Activated CD8-positive, alpha-beta memory T cell treated with anti-CD3 and anti-CD28 coated beads for 4 hours (primary cell): ENCODE measurements at places on chromosomes 2 and 18.

- DNase-seq: no peak
Measured at GRCh38 chr2:191298306-191298705, 53.1 kb downstream of the MYO1B start.

DNA sequence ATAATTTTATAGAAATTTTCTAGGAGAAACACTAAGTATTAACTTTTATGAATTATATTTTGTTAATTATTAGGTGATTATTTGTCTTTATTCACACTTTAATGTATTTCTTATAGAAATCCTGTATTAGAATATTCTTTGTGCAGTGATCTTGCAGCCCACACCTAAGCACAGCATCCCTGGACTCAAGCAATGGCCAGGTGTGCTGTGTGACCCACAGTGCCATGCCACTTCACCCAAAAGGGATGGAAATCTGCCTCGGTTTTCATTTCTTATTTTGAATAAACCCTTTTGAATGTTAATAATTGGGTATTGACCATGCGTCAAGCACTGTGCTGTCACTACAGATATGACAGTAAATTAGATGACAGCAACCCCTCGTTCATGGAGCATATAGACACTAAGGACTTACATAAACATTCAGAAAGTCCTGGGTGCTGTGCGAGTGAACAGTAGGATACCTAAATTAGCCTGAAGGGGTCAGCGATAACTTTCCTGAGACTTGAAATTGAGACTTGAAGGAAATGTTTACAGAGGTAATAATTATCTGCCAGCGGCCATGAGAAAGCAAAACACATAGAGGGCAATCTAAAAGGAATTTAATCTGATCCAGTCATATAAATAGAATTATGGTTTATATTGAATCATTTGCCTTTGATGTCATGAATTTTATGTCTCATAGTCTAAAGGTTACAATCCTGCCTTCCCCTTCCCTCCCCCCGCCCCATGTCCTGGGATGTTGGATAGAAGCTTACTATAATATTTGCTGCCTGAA, 52.7 kb upstream of the CALCRL start:
- no peak for DNase-seq

DNA sequence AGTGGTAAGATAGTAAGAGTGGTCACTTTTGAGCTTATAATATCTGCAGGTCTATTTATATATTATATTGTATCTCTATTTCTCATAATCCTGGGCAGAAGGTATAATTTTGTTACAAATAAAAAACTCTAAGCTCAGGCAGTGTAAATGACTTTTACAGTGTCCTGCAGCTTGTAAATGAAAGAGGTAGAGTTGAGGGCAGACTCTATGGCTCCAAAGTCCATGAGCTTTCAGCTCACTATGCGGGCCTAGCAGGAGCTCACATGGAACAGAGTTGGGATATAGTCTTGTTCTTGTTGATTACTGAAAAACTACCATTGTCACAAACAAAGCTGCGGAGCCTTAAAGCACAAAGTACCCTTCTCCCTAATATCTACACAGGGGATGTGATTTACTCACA, 361.4 kb downstream of the LNPK start:
- no peak for DNase-seq

DNA sequence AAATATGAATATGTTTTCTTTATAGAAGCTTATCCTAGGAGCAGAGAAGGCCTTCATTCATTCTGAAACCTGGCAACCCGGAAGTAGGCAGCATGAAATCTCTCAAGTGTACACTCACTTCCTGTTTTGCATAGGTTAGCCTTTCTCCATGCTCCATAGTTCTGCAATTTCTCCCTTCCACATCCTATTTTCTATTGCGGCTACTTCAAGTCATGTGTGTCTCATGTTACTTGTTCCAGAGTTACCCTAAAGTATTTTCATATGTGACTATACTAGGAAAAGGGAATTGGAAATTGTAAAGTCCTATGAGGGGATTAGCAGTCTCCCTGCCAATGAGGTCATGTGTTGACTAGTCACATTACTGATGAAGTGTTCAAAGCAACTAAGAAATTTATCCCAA, 320.6 kb downstream of the NCKAP5 start:
- DNase-seq: no peak

DNA sequence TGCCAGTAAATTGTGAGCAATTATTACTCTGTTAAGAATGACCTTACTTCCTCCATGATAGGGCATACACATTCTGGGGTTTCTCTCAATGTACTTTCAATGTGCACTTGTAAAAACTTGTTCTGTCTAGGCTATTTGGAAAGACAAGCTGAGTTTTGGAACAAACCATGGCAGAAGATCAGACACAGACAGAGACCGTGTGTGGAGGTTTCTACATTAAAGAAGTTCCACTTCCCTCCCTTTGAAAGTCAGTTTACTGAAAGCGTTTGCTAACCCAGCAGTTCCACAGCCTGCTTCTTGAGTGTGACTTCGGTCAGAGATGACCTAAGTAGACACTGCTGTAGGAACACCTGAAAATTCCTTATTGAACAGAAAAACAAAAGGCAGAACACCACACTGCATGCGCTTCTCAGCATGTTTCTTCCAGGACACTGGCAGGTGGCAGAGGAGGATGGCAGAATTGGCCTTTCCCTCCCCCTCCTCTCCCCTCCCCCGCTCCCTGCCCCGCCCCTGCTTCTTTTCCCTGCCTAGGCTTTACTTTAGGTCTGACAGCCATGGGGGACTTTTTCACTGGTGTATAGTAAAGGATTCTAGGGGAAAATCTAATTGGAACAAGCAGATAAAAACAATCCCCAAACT, 109.8 kb downstream of the NOL10 start:
- DNase-seq: no peak

DNA sequence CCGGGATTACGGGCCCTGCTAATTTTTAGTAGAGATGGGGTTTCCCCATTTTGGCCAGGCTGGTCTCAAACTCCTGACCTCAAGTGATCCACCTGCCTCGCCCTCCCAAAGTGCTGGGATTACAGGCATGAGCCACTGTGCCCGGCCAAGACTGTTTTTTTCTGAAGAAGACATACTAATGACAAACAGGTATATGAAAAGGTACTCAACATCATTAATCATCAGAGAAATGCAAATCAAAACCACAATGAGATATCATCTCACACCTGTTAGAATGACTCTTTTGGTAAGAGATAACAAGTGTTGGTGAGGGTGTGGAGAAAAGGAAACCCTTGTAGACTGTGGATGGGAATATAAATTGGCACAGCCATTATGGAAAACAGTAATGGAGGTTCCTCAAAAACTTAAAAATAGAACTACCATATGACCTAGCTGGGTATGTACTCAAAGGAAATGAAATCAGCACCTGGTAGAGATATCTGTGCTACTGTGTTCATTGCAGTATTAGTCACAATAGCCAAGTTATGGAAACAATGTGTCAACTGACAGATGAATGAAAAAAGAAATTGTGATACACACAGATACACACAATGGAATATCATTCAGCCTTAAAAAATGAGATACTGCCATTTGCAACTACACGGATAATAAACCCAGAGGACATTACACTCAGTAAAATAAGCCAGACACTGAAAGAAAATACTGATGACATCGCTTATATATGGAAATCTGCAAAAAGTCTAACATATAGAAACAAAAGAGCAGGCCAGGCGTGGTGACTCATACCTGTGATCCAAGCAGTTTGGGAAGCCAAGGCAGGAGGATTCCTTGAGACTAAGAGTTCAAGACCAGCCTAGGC, 20.8 kb downstream of the SOS1 start:
- DNase-seq: no peak

- no peak for DNase-seq
Measured at GRCh38 chr2:144701259-144701658, 181.3 kb upstream of the ZEB2 start.

DNA sequence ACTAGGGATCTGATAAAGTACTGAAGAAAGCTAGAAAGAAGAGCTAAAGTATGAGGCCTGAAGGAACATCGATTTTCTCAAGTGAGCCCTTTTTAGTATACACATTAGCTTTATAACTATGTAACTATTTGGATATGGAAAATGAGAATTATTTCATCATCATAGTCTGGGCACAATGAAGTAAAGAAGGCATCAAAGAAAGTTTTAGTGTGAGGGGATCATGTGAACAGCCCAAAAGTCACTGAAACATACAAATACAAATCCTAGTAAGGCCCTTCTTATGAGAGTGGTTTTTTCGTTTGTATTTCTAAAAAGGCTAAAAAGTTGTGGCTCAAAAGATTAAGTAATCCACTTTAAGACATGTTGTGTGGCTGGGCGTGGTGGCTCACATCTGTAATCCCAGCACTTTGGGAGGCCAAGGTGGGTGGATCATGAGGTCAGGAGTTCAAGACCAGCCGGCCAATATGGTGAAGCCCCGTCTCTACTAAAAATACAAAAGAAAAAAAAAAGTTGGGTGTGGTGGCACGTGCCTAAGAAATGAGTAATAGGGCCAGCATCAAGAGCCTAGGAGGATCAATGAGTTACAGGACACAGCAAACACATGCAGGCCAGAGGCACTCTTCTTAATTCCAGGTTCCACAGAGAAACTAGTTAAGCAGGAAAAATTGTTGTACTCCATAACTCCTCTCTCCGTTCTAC, 61.9 kb downstream of the PUM2 start:
- no peak for DNase-seq

DNA sequence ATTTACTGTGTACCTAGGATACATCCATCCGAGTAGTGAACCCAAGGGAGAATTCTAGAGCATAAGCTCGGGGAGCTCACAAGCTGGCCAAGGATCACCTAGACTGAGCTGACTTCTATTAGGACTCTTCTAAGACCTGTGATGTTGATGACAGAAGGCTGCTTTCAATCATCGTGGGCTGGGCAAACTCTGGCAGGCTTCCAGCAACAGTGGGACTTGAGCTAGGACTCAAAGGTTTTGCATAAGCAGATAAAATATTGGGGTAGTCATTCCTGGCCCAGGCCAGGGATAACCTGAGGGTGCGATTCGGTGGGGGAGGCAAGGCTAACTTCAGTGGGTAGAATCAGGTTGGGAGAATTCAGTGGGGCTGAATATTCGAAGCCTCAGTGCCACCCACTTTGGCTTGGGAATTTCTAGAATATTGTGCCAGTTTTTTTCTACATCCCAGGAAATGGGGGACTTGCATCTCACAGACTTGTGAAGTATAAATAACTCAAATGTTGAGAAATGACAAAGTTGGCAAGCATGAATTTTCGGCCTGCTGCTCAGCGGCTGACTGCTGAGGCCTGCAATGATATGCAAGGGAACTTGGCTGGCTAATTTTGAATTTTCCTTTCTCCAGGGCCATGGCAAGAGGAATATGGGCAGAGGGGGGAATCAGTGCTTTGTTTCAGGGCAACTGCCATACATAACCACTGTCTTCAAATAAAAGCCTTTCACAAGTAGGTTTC, 274.3 kb downstream of the PRKCE start:
- DNase-seq: no peak

- DNase-seq: no peak
Measured at GRCh38 chr2:224816816-224817215, 100.7 kb upstream of the CCDC195 start.

DNA sequence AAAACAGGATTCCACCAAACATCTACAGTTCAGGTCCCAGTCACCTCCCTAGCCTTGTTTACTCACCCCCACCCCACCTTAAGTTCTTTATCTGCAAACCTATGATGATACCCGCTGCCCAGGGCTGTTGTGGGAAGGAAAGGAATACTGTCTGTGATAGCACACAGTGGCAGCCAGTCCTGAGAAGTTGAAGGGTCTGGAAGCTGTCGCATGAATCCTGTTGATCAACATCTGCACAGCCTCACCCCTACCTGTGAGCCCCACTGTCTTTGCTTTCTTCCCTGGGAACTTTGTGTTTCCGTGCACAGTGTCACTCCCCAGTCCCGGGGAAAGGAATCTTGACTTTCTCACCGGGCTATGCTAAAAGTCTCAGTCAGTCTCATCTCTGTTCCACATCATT, 160.7 kb upstream of the EPAS1 start:
- DNase-seq: no peak

- no peak for DNase-seq
Measured at GRCh38 chr2:210363261-210363660, 48.3 kb upstream of the MYL1 start.

DNA sequence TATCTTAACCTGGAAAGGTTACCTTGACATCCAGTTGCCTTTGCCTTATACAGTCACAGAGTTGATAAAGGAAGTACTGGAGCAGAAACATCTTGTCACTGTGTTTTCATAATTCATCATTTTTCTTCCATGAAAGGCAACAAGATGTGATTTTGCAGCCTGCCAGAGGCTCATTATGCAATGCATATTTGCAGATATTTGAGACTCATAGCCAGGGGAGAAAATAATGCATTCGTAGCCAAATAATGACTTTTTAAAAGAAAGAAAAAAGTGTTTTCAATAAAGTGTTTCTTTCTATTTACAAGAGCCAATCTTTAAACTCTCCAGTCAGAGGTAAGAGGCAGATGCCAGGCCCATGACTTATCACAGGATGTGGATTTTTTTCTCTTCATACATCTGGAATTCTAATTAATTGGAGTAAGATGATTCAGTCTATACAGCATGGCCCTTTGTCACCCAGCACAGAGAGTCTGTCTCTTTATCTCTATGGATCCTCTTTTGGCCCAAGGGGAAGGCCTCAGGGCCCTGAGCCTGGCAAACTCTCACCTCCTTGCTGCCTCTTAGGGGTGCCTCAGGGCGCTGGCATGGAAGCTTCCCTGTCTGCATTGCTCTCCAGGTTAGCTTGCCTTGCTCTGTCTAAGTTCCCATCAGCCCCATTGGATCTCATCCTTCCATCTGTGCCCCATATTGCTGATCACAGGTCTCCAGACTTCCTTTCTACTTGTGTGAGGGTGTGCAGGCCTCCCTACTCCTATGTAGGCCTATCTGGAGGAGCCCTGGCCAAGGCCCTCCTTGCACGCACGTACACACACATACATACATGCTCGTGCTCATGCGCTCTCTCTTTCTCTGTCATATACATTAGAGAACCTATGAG, 247.7 kb downstream of the TPGS2 start:
- DNase-seq: no peak

- DNase-seq: no peak
Measured at GRCh38 chr2:88837511-88838160, 146.2 kb downstream of the RPIA start.

DNA sequence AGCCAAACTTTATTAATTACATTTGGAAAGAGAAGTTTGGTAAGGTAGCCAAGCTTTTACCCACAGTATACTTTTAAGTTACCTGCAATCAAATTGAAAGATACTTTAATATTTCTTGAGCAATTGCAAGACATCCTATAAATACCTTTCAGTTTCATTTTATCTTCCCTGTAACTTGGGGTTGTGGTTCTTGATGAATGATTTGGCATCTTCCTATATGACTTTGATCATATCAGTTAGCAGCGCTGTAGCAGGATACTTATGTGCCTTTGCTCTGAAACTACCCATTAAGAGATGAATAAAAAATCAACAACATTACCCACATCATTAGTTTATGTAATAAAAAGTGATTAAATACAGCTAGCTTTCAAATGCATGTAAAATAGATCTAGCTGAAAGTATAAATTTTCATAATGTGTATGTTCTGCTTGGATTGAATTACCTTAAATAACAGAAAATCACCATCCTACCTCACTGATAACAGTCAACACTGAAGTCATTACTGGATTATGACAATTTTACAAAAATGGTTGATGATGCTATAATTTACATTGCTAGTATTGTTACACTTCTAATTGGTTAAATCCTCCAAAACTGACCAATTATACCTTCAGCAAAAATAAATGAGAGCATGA, 50.4 kb downstream of the MMADHC start:
- no peak for DNase-seq

GRCh38 chr18:49029628-49030027, 78.9 kb upstream of the SMAD7 start:
- DNase-seq: no peak
